GM13976 (cell line): ENCODE measurements at places on chromosomes 4 and X.

DNA sequence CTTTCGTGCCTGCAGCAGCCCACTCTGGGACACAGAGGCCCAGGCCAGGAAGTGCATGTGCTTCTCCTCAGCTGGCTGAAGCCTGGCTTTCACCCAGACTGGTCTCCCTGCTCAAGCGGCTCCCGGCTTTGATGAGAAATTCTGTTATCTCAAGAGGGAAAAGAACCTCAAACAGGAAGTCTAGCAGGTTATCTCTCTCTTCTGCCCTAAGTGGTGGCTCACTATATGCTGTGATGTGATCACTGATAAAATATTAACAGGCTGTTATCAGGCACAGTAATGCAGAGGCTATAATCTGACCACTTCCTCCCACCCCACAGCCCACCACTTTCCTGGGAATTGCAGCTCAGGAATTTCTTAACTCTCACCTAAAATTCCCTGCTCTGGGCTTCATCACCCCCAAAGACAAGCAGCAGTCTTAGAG is 13.3 kb downstream of the CLDN2 start:
- DNase-seq, result no peak

DNA sequence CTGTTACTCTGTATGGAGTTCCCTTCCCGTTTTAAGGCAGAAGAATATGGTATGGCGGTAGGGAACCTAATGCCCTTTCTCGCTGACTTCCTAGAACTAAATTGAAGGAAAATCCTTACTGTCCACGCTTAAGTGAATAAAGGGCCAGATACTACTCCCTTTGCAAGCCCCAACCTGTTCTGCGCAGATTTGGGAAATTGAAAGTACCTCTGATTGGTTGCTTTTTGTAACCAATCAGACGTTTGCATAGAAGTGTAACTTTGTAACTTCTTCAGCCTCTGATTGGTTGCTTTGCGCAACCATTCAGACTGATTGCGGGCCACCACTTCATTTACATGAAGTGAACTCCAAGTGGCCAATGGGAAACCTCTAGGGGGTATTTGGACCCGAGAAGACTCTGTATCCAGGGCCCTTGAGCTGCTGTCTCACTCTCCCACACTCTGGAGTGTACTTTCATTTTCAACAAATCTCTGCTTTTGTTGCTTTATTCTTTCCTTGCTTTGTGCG is 1.2 kb upstream of the TMEM33 start:
- no peak for DNase-seq

DNA sequence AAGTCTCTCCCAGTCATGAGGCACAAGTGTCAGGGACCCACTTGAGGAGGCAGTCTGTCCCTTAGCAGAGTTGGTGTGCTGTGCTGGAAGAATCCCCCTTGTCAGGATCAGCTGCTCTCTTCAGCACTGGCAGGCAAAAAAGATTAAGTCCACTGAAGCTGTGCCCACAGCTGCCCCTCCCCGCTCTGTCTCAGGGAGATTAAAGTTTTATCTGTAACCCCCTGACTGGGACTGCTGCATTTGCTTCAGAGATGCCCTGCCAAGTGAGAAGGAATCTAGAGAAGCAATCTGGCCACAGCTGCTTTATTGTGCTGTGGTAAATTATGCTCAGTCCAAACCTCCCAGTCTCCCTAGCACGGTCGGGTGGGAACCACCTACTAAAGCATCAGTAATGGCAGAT is 37.4 kb upstream of the HEPH start:
- DNase-seq, result no peak

GRCh38 chr4:55008166-55009056 is 117.0 kb downstream of the KDR start:
- peak; percentile 30 for DNase-seq

- no peak for DNase-seq
Observed at GRCh38 chr4:52408032-52408431, 251.1 kb downstream of the USP46 start.

DNA sequence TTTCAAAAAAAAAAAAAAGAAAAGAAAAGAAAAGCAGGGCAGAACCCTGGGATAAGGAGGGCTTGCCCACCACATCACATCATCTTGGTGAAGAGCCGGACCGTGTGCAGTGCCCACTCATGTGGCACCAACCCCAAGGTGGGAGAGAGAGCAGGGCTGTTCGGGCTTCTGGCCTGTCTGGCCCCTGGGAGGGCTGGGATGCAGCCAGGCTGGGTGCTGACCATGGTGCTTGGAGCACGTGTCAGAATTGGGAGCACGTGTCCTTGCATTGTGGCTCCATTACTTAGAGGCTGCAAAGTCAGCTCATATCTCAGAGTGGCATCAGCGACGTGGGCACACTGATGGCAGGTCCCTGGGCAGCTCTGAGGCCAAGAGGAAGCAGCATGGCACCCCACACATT is 100.9 kb upstream of the AFAP1 start:
- DNase-seq, result no peak

- no peak for DNase-seq
Observed at GRCh38 chrX:2342281-2342688, 158.5 kb downstream of the DHRSX start.

DNA sequence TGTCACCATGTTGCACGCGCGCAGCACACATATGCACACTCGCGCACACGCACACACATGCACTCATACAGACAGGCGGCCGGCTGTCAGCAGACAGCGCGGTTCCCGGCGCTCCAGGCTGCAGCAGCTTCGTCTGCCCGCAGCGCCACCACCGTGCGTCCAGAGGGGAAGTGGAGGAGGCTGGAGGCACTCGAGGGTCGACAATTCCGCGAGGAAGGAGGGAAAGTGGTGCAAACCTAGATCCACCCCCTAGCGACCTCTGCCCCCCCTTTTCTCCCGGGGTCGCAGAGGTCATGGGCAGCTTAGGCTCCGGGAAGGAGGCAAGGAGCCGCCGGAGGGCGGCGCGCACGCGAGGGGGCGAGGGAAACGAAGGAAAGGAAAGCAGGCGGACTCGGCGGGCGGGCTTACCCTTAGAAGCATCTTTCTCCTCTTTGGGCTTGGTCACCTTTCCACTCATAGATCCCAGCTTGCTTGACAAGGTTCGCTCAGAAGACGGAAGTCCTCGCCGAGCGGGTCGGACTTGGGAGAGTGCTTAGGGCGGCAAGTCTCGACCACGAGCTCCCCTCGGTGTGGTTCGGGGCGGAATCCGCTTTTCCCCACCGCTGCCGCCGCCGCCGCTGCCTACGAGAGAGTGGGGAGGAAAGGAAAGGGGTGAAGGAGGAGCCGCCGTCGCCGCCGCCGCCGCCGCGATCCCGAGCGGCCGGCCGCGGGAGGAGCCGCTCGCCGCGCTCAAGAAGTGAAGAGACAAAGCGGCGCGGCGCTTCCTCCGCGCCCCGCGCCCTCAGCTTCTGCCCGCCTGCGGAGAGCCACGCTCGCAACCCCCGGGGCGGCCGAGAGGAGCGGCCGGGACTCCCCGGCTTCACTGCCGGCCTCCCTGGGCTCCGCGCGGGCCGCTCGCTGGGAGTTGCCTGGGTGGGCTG is 326.6 kb upstream of the F9 start:
- peak; percentile 28 for DNase-seq

GRCh38 chr4:145521282-145521681 is 39.6 kb downstream of the SMAD1 start:
- no peak for DNase-seq

DNA sequence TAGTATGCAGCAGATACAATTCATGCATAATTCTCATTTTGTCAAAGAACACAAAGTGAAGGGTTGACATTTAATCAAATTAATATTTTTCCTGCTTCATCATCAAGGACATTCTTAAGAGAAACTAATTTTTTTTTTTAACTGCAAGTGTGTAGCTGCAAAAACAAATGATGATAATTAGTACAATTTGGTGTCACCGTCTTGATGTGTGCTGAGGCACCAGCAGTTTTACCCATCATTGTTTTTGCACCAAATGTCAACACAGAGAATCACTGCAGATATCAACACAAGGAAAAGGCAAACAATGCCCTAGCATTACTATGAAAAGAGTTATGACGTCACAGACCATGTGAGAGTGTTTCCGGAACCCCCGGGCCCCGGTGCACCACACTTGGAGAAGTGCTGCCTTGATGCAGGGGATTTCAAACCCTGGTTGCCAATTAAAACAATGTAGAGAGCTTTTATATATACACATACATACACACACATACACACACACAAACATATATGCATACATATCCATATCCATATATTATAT is 55.9 kb downstream of the AGA start:
- no peak for DNase-seq

GRCh38 chr4:162952232-162952631 is 214.5 kb downstream of the NAF1 start:
- DNase-seq, result no peak

DNA sequence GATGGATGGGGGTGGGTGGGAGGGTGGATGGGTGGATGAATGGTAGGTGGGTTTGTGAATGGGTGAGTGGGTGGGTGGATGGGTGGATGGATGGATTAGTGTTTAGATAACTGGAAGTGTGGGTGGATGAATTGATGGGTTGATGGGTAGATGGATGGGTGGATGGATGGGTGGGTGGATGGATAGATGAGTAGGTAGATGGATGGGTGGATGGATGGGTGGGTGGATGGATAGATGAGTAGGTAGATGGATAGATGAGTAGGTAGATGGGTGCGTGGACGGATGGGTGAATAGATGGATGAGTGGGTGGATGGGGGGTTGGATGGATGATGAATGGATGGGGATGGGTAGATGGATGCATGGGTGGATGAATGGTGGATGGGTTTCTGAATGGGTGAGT is 20.3 kb upstream of the ASMTL start:
- no peak for DNase-seq

GRCh38 chr4:80540785-80541469 is 205.4 kb downstream of the CFAP299 start:
- peak; percentile 45 for DNase-seq

GRCh38 chr4:168220893-168221292 is 97.7 kb downstream of the DDX60 start:
- DNase-seq, result no peak

DNA sequence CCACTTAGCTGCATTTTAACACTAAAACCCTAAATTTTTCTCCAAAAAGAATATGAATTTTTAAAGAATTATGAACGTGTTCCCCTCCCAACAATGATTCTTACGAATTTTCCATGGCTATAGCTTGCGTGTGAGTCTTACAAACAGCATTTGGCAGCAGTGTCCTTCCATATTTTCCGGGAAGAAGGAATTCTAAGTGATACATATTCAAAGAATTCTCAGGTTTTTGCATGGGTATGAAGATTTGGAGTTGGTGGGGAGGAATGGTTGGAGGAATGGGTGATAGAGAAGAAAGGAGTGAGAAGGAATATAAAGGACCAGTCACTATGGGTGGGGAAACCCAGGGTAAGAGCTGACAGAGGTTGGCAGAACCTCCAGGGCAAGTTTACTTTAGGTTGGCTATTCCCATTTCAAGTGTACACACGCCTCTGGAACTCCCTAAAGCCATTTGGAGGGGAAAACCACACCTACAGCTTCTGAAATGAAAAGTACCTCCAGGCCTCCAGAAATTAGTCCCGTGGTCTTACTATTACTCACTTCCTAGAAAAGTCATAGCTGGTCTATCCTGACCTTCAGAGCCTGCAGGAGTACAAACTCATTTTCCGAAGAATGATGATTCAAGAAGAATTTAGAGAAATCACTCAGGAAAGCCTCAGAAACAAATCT is 420.8 kb upstream of the DIPK2B start:
- DNase-seq, result no peak

GRCh38 chr4:139391731-139392130 is 62.2 kb upstream of the RAB33B start:
- DNase-seq, result no peak

- no peak for DNase-seq
Observed at GRCh38 chr4:106034220-106034619, 138.9 kb downstream of the NPNT start.

GRCh38 chrX:151710457-151710856 is 5.4 kb upstream of the FATE1 start:
- DNase-seq, result no peak

DNA sequence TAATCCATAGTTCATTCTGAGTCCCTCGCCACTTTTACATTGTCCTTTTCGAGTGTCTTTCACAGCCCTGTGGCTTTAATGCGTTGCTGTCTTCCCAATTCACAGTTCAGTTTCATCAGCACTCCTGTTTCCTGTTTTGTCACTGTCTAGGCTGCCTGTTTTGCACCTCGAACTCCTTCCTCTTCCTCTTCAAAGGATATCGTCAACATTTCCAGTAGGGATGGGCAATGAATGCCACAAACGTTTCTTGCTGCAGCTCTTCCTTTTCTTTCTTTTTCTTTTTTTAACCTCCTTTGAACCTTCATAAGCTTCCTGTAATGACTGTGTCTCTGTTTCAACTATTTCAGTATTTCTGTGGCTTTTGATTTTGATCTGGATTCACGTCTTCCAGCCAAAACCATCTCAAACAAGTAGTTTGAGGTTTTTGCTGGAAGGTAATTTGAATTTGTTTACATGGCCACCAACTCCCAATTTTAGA is 105.4 kb downstream of the ANXA3 start:
- DNase-seq, result no peak

- DNase-seq, result no peak
Observed at GRCh38 chr4:107922486-107923473, 8.6 kb upstream of the CYP2U1 start.

- no peak for DNase-seq
Observed at GRCh38 chr4:7233601-7234000, 41.3 kb downstream of the SORCS2 start.

DNA sequence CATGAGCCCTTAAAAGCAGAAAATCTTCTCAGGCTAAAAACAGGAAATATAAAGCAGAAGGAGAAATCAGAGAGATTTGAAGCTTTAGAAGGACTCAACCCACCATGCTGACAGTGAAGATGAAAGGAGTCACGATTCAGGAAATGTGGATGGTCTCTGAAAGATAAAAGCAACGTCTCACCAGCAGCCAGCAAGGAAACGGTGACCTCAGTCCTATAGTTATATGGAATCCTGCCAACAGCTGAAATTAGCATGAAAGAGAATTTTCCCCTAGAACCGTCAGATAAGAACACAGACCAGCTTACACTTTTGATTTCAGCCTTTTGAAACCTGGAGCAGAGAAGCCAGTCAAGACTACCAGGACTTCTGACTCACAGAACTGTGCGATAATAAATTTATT is 715.7 kb upstream of the HTR2C start:
- no peak for DNase-seq

DNA sequence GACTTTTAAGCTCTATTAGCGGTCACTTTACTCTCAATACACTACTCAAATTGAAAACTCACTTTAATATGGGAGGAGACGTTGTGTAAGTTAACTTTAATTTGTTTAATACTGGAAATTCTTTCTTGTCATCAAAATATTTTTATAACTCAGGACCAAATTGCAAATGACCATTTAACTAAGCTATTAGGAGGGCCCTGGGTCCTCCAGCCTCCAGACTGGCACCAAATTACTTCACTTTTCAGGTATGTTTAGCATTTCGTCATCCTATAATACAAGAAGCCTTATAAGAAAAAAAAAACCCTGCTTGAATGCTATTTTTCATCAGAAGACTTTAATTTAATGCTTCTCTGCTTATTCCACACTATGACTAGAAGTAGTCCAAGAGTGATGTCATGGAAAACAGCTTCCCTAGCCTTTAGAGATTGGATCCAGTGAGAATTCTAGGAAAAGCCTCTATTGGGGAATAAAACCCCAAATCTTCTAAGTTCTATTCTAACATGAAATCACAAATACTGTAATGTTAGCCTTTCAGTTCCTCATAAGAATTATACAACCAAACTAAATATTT is 6.6 kb downstream of the KLHL15 start:
- DNase-seq, result no peak
